ENCODE measurements at places on chromosomes 16 and 17.

GRCh38 chr16:73730481-73731090 is 566.0 kb upstream of the PSMD7 start:
- no peak for DNase-seq

DNA sequence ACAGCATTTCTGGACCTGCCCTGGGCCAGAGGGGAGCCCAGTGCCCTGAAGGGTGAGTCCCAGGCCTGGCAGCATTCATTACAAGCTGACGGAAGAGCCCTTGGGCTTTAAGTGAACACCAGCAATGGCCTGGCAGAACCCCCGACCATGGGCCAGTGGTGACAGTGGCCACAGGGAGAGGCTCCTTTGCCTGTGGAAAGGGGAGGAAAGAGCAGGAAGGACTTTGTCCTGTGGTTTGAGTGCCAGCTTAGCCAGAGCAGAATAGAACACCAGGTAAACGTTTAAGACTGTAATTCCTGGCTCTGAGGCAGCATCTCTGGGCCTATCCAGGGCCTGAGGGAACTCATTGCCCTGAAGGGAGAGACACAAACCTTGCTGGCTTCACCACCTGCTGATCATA is 34.3 kb upstream of the ATP2C2 start:
- no peak for DNase-seq

DNA sequence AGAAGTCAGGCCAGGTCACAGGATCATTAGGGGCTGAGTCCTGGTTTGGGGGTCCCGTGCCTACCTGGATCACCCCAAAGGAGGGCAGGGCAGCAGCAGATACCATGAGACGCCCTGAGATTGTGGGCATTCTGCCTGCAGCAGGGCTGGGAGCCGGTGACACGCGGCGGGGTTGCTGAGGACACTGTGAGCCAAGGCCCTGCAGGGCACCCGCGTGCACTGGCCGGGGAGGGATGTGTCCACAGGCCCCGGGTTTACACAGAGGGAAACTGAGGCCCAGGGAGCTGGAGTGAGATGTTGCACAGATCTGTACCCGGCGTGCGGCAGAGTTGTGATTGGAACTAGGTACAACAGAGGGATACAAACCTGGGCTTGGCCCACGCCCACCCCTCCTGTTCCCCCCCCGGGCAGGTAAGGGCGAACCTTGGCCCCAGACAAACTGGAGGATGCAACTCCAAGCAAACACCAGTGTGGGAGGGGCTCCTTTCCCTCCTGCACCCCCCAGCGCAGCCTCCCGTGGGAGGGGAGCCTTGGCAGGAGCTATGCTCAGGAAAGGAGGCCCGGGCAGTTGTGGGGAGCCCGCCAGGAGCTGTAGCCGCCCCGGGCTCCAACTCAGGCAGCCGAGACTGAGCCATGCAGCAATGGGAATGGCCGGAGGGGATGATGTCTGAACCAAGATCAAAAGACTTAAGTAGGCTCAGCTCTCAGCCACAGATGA is 91.3 kb downstream of the ENGASE start:
- no peak for DNase-seq

- DNase-seq, result no peak
Measured at GRCh38 chr17:72862276-72862999, 230.1 kb downstream of the SLC39A11 start.

DNA sequence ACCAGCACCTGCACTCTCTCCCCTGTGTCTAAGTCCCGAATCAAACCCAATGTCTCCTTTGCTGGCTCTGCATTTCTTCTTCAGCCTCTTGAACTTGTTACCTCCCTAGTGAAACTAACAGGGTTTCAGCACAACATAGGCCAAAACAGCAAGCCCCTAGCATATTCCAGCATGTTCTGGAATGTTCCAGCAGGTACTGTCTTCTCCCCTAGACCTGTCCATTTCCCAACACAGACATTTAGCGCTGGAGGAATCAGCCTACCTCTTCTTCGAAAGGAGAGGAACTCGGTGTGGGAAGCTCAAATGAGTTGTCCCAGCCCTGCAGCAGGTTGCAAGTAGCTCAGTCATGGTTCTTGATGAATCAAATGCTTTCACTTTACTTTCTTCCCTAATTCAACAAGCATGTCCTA is 47.1 kb downstream of the LITAF start:
- DNase-seq, result no peak

- no peak for DNase-seq
Measured at GRCh38 chr17:29840884-29841283, 89.1 kb downstream of the SSH2 start.

- DNase-seq, result no peak
Measured at GRCh38 chr17:50026046-50026675, 29.7 kb upstream of the ITGA3 start.

DNA sequence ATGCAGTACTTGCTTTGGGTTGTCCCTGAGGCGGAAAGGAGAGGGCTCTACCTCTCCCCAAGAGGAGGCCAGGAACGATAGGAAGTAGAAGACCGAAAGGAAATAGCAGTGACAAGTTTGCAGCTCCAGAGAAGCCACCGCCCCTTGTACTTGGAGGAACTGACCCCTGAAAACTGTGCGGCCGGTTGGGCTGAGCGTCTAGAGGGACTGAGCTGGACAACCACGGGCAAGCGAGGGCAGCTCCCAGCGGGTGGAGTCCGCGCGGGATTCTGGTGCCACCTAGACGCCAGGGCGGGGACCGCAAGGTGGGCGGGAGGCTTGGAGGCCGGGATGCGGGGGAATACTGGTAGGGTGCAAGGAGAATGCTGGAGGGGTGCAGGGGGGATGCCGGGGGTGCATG is 1.3 kb upstream of the SLC6A4 start:
- no peak for DNase-seq

- peak; percentile 82 for DNase-seq
Measured at GRCh38 chr17:16987830-16988601, 16.1 kb upstream of the TNFRSF13B start.

DNA sequence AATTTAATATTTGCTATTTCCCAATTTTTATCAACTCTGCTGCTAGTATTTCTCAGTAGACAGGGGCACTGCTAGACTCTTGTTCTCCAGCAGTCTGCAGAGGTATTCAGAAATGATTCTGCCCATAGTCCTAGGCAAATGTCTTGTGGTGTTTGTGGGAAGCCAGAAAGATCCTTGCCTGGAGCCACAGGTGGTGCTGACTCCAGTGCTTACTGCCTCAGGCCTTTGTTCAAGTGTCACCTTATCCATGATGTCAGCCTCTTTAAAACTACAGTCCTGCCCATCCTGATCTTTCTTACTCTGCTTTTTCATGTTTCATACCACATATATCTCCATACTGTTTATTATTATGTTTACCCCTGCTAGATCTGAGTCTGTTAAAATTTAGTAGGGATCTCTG is 26.5 kb downstream of the ZSWIM7 start:
- DNase-seq, result peak; percentile 12

DNA sequence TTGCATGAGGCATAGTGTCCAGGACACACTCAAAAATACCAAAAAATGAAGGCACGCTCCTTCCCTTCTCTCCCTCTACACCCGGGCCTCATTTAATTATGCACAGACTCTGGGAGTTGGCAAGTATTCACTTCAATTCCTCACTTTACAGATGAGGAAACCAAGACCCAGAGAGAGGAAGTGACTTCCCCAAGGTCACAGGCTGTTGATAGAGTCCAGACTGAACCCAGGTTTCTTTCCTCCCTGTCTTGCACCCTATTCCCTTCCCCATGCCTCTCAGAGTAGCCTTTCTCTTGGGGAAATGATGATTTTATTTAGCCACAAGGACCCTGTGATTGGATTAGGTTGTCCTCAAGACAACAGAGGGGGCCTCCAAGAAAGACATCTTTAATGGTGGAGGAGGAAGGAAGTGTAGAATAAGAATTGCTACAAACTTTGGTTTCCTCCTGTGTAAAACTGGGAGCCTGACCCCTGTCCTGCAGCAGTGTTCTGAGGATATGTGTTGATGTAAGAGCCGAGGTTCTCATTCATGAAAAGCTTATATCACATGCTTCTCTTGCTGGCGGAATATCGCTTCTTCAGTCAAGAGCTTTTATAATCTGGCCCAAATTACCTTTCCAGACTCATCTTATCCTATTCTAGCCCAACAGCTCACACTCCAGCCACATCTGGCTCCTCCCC is 48.8 kb upstream of the SIAH1 start:
- no peak for DNase-seq

- DNase-seq, result no peak
Measured at GRCh38 chr17:17017343-17018014, 24.8 kb upstream of the MPRIP start.

GRCh38 chr17:19752216-19753050 is 4.3 kb upstream of the ALDH3A1 start:
- no peak for DNase-seq

- DNase-seq, result no peak
Measured at GRCh38 chr17:68782789-68783188, 172.4 kb downstream of the ABCA8 start.

DNA sequence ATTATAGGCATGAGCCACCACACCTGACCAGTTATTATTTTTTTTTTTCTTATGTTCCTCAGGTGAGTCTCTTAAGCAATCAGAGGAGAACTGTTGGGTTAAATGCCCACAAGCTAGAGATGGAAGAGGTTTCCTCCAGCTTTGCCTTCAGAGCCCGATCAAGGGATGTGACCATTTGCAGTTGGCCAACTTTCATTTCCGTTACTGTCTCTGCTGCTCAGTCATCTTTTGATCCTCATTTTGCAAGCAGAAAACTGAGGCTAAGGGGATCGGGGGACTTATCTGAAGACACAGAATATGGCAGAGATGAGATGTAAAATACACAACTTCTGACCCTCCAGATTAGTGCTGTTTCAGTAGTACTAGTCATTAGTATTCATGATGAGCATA is 188.8 kb downstream of the RAB11FIP4 start:
- DNase-seq, result no peak

- no peak for DNase-seq
Measured at GRCh38 chr17:65171752-65172151, 34.6 kb downstream of the RGS9 start.

DNA sequence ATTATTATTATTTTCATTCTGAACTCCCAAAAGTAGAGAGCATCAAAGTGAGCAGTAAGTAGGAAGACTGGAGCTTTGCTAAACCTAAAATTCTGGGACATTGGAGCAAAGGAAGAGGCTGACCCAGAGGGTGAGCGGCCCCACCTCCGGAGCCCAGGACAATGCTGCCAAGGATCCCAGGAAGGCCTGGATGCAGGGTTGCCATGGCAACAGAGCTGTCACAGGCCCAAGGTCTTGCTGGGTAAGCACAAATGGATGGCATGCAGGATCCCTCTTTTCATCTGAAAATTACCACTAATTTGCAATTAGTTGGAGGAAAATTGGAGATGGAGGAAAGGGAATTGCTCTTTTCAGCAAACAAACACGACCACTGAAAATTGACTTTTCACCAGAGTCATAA is 457.9 kb upstream of the CDH5 start:
- DNase-seq, result no peak
